Brain pericyte (primary cell): ENCODE measurements at places on chromosomes 7 and 10.

GRCh38 chr10:5518143-5518542 is 6.6 kb upstream of the CALML3 start:
- no peak for DNase-seq

GRCh38 chr10:104614245-104614831 is 26.8 kb upstream of the SORCS3 start:
- DNase-seq = no peak

DNA sequence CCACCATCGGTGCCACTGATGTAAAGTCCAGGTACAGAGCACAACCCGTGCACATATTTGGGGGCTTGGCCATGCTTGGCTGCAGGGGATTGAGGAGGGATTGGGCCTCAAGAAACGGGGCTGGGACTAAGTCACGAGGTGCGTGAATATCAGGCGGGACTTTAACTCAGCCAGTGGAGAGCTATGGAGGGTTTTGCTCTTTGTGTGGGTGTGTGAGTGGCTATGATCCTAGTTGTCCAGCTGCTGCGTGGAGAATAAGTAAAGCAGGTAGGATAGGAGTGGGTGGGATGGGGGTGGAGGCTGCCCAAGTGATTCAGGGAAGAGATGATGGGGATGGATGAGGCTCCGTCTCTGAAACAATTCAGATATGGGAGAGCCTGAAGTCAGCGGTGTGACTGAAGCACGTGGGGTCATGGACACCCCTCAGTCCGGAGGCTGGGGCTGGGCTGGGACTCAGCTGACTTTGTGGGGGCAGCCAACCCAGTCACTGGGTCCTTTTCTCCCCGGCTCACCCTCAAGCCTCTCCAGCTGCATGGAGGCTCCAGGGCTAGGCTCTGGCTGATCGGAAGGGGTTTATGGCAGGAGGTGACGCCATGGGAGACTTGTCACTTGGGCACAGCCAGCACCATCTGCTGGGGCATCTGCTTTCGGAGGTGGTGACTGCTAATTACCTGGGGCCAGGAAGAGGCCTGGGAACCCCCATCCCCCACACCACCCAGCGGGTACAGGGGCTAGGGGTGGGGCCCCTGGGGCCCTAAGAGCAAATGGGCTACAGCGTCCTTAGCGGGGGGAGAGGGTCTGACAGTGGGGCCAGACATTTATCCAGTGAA is 1.7 kb upstream of the LFNG start:
- no peak for DNase-seq

DNA sequence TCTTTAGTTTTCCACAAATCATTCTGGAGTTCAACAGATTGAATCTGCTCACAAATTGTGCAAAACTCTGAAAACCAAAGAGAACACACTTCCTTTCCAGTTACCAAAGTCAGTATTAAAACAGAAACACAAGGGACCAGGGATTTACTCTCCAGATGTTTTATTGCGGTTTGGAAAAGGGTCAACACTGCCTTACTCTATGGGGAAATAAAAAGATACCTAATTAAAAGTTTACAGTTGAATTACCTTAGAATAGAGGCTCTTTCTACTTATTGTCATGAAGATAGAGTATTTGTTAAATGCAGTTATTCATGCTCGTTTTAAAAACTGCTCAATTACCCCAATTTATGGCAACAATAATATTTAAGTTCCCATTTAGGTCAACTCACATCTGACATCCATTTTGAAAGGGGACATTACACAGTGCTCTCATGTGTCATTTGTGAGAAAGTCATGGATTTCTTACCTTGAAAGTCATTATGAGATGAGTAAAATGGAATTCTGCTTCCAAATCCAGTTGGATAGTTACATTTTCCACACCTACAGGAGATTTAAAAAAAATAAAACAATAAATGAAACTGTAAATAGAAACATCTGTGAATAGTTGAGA is 8.4 kb downstream of the LAMB1 start:
- no peak for DNase-seq

- DNase-seq = no peak
These were observed 158.1 kb downstream of the SND1 start for GRCh38 chr7:127810113-127810512.

DNA sequence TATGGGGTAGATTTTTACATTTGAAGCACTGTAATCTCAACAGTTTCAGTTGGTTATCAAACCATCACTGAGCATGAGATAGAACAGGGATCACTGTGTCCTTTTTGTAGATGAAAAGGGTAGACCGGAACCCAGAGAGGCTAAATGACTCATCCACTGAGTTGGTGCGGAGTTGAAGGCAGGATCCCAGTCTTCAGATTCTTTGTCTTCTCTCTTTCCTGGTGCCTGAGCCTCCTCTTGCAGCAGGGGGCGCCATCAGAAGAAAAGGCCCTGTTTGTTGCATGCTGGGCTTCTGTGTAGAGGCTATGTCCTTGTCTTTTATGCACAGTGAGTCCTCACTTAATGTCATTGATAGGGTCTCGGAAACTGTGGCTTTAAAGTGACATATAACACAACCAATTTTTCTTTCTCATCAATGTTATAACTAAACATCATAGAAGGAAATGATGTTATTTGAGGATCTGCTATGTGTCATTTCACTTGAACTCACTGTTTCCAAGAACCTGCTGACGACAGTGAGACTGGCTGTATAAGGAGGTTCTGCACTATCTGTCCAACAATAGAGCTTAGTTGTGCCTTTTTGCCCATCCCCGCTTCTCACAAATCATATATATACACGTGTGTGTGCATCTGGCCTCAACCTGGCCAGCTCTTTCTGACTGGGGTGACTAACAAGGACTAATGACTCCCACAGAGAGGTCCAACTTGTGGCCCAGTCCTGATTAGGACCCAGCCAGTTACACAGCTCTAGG is 14.3 kb downstream of the ZNF282 start:
- DNase-seq = no peak

DNA sequence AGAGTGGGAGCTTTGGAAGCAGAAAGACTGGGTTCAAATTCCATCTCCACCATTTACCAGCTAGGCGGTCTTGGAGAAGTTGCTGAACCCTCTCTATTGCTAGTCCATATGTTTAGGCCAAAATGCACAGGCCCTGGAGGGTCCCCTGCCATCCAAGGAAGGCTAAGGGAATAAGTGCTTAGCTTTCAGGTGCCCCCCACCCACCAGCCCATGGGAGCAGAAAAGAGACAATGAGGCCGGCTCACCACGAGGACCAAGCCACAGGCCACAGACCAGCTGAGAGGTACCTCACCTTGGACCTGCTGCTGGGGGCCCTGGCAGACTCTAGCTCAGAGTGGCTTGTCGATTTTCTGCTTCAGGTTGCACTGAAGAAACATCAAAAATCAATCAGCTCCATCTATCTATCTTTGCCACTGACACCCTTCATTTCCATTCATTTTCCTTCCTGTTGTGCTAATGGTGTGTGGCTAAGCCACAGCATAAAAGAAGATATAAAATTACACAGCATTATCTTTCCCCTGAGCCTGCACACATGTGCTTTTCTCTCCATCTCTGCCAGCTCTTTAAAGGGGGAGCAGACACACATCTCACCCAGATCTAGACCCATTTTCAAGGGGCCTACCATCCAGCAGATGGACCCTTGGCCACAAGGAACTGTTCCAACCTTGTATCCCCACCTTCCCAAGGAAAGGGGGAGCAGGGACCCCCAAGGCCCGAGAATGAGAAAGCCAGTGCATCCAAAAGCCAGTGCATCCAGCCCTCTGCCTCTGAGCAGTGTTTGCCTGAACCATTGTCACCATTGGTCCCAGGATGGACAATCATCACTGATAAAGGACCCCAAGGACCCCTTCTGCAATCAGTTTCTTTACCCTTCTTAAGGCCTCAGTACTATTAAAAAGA is 65.4 kb downstream of the GRID1 start:
- no peak for DNase-seq

DNA sequence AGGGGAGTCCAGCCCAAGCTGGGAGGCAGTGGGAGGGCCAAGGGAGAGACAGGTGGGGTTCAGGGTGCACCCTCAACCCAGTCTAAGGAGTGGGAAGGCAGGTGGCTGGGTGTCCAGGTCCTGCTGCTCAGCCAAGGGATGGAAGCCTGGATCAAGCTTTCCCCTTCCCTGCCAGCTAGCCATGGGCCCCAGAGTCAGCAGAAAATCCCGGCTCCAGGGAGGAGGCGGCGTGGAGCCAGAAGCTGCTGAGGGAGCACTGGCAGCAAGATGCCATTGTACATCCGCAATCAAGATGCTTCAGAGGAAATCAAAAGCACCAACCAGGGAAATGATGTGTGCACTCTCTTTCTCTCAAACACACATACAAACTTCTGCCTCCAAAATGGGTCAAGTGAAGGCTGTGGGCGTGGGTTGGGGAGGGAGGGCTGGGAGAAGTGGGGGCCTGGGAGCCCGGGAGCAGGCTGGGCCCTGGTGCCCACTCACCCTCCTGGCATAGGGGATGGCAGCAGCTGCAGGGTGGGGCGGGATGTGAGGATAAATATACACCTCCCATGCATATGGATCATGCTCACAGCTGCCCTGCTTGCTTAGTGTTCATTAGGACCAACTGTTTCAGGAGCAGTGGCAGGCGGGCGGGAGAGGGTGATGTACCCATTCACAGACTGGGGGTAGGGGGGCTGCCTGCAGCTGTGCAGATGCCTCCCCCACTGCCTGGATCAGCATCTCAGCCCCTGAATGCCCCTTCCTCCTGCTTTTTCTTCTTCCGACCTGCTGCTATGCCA is 24.2 kb downstream of the TRIM8 start:
- DNase-seq = no peak

DNA sequence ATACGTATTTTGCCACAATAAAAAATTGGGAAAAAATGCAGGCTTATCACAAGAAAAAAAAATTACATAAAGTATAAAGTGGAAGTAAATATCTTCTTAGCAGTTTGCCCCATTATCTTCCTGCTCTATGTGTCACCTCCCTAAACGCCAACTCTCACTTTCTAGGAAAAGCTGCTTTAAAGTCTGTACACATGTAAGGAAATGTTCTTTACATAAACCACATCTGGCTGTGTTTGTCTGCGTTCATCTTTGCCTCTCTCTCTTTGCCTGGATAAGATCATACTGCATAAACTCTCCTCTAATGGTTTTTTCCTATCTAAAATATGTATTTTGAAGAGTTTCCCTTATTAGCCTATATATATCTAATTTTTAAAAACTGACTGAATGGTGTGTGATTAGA is 23.0 kb upstream of the UMAD1 start:
- no peak for DNase-seq

GRCh38 chr7:143975617-143976016 is 21.0 kb downstream of the OR2F1 start:
- no peak for DNase-seq

DNA sequence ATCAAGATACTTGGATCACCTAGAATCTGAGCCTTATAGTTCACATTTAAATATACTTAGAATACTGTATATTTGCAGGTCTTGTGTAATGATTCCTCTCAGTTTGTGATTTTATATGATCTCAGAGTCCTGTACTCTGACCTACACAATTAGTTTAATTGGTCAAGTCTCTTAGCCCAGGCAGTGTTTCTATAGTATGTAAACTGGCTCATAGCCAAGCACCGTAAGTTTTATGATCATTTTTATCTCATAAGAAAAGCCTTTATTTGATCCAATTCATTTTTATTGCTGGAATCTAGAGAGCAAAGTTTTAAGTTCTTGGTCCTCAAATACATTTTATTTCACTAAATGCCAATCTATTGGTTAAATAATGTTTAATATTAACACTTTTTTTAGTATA is 242.2 kb downstream of the MALRD1 start:
- DNase-seq = no peak
